ENCODE measurements at places on chromosomes 12 and 14.

- no peak for DNase-seq
These were observed 542.4 kb downstream of the DIO2 start for GRCh38 chr14:79668951-79669350.

- DNase-seq: peak; percentile 49
These were observed 2.5 kb upstream of the TEP1 start for GRCh38 chr14:20415782-20416206.

DNA sequence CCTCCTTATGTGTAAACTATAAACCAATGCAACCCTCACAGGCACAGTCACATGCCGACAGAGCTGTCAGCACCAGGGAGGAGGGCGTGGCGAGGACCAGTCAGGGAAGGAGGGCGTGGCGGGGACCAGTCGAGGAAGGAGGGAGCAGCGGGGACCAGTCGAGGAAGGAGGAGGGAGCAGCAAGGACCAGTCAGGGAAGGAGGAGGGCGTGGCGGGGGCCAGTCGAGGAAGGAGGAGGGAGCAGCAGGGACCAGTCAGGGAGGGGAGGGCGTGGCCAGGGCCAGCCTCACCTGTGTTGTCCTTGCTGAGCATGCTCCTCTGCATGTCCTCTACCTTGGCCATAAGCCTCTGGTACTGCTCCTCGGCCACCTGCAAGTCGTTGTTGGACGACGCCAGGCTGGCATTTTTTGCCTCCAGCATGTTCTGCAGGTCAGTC, 24.2 kb downstream of the GOLGA3 start:
- no peak for DNase-seq

DNA sequence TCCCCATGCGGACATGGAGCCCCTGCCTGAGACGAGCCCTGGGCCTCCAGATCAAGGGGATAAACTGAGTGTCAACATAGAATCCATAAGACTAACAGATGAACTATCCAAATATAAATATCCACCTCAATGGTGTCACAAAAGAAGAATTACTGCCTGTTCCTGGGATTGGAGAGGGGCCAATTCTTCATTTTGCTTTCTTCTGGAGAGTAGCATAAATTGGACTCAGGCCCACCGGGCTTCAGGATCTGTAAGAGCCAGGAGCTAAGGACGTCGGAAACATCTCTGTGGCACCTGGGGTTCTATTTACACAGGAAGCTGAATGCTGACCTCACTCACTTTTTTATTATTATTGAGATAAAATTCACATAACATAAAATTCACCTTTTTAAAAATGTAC, 408.2 kb upstream of the CCDC196 start:
- no peak for DNase-seq

DNA sequence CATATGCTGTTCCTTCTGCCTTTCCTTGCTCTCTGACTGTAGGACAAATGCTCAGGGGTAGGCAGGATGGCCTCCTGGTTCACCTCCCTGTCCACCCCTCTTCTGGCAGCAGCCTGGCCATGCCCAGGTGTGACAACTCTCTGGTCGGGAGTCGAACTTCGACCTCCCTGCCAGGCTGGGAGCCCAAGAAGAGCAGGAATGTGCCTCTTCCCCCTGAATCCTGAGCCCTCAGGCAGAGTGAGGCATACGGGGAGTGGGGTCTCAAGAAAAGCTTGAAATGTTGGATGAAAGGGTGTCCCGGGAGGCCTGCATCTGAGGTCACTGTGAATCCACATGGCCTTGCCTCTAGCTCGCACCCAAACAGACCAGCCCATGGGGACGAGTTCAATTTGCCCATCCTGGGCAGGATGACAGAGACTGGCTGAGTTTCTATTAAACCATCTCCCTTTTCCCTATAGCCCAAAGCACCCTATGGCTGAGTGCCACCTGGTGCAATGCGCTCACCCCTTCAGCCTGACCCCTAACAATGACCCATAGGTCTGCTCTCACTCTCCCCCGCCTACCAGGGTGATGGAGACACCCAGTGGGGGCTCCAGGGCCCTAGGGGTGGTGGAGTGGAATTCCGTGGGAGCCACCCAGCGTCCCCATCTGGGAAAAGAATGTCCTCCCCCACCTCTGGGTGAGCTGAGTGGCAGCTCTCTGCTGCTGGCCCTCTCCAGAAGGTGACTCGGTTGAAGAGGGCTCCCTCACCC, 52.9 kb upstream of the DIO3 start:
- DNase-seq: no peak

DNA sequence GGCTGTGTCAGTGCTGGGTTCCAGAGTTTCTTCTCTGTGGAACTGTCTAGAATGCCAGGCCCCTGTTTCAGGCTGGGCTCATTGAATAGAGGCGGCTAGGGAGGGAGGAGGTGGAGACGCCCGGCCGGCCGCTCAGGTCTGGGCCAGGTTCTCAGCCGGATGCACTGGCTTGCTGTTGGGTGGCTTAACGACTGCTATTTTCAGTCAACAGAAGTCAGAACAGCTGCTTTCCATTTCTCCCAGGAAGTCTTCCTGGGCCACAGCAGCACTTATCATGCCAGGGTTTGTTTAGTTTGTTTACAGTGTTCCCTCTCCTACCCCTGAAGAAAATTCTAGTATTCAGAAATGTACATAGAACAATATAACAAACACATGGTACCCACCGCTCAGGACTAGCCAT, 26.0 kb upstream of the VPS37B start:
- DNase-seq: no peak

GRCh38 chr14:89748004-89748403, 206.5 kb downstream of the EFCAB11 start:
- no peak for DNase-seq

- no peak for DNase-seq
These were observed 8.2 kb downstream of the MLXIP start for GRCh38 chr12:122086641-122087285.

- DNase-seq: no peak
These were observed 1077.6 kb downstream of the GALC start for GRCh38 chr14:86915406-86915805.

DNA sequence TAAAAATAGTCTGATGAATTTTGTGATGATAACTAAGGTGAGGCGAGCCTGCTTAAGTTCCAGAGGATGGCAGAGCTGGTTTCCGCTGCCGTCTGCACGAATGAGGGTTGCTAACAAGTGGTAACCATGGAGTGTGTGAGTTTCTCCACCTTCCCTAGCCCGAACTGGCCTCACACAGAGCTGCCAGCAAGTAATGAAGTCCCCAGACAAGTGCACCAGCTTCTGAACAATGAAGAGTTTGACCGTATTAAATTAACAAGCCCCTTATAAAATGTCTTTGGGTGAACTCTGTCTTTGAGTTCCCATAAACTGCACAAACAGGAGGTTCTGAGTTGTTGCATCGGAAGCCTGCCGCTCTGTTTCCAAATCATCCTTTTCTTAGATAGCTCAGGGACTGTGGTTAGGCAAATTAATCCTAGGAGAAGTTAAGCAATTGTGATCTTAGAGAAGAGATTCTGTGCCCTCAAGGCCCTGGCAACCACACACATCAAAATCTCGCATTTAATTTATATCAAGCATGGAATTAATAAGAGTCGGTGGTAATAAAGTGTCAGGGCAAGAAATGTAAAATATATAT, 274.1 kb upstream of the DAAM1 start:
- no peak for DNase-seq

DNA sequence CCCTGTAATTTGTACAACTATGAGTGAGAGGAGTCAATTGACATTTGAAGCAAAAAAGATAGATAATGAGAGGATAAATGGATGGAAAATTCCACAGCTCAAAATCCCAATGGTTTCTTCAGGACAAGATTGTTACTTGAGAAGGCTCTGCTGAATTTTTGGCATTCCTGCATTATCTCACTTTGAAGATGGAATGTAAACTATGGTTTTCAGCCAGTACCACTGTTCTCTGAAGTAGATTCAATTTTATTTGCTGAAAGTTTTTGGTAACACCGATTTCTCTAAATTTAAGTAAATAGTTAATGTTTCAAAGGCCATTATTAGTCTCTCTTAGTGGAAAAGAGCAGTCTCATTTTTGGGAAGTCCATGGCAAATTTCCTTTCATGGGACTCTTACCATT, 121.9 kb upstream of the SLC38A2 start:
- no peak for DNase-seq

GRCh38 chr12:89661706-89662330, 46.8 kb downstream of the ATP2B1 start:
- no peak for DNase-seq

- DNase-seq: no peak
These were observed 13.4 kb upstream of the SLC6A12 start for GRCh38 chr12:227286-227915.

DNA sequence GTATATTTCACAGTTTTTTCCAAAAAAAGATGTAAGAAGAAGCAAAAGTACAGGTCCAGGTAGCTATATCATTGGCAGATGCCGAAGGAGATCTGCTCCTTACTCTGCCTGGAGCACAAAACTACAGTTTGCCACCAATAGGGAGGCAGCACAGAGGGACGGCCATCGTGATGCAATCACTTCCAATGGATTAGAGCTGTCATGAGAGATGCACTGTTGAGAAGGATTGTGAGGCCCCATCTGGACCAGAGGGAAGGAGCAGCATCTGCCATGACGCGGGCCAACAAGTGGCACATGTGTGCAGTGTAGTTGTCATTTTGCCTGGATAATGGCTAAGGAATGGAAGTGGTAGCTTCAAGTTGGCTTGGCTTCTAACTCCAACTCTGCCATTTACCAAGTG, 318.8 kb upstream of the FKBP4 start:
- no peak for DNase-seq

- no peak for DNase-seq
These were observed 458 bp downstream of the SSPN start for GRCh38 chr12:26195641-26196420.

DNA sequence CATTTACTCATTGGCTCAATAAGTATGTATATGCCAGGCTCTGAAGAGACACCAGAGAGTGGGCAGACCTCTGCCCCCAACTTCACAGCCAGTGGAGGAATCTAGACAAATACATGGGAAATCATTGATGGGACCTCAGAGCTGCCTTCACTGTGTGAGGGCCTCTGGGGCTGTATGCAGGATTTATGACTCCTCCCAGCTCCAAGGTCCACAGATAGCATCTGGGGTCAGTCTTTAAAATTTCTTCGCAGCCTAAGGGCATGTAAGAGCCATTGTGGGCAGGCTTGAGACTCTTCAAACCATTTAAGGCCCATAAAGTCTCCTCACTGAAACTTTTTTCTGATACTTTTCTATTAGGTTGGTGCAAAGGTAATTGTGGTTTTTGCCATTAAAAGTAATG, 125.5 kb downstream of the SPTSSA start:
- no peak for DNase-seq

DNA sequence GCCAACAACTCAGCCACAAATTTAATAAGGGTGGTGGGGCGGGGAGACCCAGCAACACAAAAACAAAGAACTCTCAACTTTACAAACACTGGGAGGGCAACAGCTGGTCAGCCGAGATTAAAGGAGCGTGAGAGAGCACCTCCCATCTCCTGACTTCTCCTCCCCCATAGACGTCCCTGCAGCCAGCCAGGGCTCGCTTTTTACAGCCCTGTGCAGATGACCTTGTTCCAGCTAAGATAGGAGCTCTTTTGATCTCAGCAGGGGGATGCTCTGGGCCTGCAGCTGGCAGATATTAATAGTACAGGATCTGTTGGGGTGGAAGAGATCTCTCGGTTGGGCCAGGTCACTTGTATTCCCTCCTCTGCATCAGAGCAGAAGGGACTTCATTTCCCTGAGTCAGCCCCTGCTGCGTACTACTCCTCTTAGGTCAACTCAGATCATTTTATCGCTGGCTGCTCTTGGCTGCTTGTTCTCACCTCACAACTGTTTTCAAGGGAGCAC, 475.8 kb downstream of the RAD51B start:
- no peak for DNase-seq

- DNase-seq: no peak
These were observed 8.4 kb downstream of the CNOT2 start for GRCh38 chr12:70251661-70252060.

GRCh38 chr12:121237415-121237814, 27.5 kb downstream of the P2RX4 start:
- no peak for DNase-seq

DNA sequence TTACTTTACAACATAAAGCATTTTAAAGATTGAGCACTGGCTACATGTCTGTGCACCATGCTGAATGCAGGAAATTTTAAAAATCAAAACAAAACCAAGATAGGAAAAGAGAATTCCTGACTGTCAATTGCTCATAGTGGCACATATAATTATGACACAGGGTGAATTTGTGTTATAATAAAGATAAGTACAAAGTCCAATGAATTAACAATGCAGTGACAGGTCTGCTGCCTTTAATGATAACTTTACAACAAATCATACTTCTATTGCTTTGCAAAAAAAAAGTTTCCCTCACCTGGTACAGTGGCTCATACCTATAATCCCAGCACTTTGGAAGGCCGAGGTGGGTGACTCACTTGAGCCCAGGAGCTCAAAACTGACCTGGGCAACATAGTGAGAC, 93.8 kb upstream of the OSBPL8 start:
- no peak for DNase-seq

- DNase-seq: no peak
These were observed 212.2 kb downstream of the ZFP36L1 start for GRCh38 chr14:68580671-68581070.

- peak; percentile 92 for DNase-seq
These were observed 11.0 kb downstream of the PTGER2 start for GRCh38 chr14:52325126-52325525.

DNA sequence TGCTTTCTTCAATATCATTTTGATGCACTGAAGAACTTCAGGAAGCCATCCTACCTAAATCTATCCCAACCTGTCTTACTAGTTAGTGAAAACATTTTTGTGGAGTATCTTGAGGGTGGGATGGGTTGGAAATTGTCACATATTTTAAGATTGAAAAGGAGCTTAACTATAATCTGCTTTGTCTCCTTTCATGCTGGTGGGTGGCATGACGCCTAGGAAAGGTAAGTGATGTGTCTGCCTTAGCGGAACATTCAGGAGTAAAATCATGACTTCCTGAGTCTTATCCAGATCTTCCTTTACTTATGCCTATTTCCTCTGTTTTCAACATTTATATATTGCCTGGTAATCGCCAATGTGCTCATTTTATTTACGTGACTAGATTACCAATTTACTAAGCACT, 74.1 kb downstream of the FLRT2 start:
- DNase-seq: no peak

DNA sequence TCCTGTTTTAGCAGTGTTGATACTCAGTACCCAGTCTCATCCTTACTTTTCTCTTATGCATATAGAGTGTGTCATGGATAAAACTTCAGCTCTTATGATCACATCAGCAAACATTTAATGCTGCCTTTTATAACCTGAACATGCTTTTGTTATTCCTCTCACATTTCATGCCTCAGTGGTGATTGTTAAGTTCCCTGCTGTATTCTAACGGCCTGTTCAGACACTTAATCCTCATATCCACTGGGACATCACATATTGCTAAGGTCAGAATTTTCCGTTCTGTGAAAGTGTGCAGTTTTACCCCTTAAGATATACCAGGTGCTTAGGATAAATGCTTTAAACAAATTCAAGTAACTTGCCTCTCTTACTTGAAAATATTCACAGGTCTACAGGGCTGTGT, 268.7 kb upstream of the SEL1L start:
- no peak for DNase-seq

DNA sequence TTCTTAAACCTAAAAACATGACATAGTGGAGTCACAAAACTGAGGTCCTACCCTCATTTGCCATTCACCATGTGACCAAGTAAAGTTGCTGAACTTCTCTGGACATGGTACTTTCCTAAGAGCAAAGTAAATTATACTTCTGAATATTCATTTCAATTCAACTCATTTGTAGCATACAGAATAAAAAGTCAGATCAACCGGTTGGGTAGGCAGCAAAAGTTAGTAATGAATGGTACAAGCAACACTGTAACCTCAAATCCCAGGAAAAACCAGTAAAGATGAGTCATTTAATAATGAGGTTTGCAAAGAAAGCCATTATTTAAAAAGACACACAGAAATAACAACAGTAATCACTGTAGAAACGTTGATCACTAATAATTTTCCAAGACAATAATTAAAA, 8.7 kb downstream of the POLE2 start:
- no peak for DNase-seq

- no peak for DNase-seq
These were observed 58.0 kb downstream of the FAR2 start for GRCh38 chr12:29207120-29207519.

Measured in GM12878 (cell line).